Fibroblast of lung (primary cell): ENCODE measurements at places on chromosomes 16 and 17. TPM values are rescaled to one million over a fixed set of nuclear protein-coding genes. Genes with fewer than 3 reads are reported as not detected.
A peak's percentile ranks its signal among the peaks of the same experiment; 100 is the strongest.

CD68 gene
- 16.2 and 29.4 TPM in 2 replicates for total RNA-seq

GRCh38 chr16:83233153-83233552, 574.6 kb upstream of the HSBP1 start:
- peak; percentile 38 for DNase-seq

- DNase-seq = no peak
These were observed 67.5 kb downstream of the SHISA6 start for GRCh38 chr17:11308531-11308930.

GRCh38 chr16:22385196-22385595, 10.8 kb upstream of the CDR2 start:
- DNase-seq = no peak

DNA sequence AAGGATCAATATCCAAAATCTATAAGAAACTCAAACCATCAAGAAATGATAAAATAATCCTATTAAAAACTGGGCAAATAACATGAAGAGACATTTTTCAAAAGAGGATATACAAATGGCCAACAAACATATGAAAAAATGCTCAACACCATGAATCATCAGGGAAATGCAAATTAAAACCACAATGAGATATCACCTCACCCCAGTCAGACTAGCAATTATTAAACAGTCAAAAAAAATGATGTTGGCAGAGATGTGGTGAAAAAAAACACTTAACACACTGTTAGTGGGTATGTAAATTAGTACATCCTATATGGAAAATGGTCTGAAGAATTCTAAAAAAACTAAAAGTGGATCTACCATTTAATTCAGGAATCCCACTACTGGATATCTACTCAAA, 379.0 kb upstream of the SOX9 start:
- peak; percentile 47 for DNase-seq

DNA sequence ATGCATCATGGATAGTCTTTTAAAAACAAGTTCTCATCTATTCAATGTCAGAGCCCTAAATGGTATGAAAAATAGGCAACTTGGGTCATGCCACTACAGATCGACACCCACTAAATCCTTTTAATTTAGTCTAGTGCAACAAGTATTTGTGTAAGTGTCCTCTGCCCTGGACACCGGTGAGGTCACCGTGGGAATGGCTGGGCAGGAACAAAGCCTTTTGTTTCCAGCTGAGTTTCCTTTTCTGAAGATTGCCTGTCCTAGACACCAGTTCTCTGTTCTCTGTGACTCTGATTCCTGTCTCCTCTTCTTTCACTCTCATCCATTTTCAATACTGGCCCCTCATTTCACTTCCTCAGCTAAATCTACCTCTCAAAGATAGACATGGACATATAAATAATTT, 446.5 kb downstream of the MAF start:
- DNase-seq = no peak

- no peak for DNase-seq
These were observed 311.3 kb downstream of the CDH13 start for GRCh38 chr16:82937926-82938520.

DNA sequence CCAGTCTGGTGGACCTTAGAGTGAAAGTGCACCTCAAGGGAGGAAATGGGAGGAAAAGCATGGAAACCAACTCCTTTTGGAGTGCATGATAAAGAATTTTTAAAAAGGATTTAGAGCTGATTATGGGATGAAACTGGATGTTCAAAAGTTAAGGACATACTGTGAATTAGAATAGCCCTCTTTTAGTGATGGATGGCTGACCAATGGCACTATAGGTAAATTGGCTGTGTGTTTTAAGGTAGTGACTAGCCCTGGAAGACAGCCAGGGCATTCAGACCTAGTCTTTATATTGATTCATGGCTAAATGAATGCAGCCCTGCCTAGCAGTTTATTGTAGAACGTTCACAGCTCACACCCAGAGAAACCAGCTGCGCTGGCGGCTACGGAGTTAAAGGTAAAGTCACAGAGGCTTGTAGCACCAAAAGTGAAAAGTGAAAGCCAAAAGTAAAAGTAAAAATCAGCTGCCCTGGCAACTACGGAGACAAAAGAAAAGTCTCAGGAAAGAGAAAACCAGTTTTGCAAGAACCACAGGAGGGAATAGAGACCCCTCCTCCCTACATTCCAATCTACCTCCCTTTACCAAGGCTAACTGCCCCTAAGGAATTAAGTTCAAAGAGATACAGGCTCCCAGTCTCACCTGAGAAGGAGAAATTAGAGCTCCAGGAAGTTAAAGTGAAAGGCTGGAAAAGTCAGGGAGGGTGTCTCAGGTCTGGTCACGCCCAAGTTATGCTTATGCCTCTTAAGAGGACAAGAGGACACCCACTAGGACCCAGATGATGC, 21.8 kb downstream of the ACSM1 start:
- no peak for DNase-seq

DNA sequence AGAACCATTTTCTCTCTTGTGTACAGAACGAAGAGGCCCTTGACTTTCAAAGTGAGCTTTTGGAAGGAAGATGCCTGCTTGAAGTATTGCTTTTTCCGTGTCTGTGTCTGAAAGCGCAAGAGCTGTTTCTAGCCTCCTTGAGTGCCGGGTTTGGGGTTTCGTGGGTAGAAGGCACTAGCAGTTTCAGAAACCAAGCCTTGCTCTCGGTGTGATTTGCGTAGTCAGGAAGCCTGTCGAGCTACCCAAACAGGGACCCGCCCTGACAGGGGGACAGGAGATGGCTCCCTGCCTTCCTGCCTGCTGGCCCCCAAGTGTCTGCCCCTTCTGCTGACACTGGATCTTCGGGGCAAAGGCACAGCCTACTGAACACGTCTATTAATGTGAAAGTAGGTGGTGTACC, 322.0 kb downstream of the MAF start:
- no peak for DNase-seq
